IMR-90 (cell line): ENCODE measurements at places on chromosomes 6 and 20. TPM values are rescaled to one million over a fixed set of nuclear protein-coding genes. Genes with fewer than 3 reads are reported as not detected.
A peak's percentile ranks its signal among the peaks of the same experiment; 100 is the strongest.

- DNase-seq, result peak; percentile 63
These were observed 337.5 kb upstream of the CITED2 start for GRCh38 chr6:139711804-139712585.

DNA sequence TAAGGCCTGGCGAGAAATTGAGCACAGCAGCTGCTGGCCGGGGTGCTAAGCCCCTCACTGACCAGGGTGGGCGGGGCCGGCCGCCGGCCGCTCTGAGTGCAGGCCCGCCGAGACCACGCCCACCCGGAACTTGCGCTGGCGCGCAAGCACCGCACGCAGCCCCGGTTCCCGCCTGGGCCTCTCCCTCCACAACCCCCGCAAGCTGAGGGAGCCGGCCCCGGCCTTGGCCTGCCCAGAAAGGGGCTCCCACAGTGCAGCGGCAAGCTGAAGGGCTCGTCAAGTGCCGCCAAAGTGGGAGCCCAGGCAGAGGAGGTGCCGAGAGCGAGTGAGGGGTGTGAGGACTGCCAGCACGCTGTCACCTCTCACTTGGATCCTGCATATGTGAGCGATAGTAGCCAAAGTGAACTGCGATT, 251.2 kb downstream of the GJA1 start:
- DNase-seq, result no peak

GRCh38 chr6:92541448-92542060, 877.8 kb downstream of the EPHA7 start:
- no peak for DNase-seq

Gene TINAG
- polyA plus RNA-seq, result not detected in 2 replicates

Gene PCIF1
- 17.8 and 18.3 TPM in 2 replicates for polyA plus RNA-seq
